NCI-H1092 treated with DMSO at 0.1 percent for 48 hours (cell line): ENCODE measurements at places on chromosomes 5 and 9.
A peak's percentile ranks its signal among the peaks of the same experiment; 100 is the strongest.

GRCh38 chr5:159471904-159472303 lies 141.6 kb upstream of the IL12B start:
- no peak for DNase-seq

DNA sequence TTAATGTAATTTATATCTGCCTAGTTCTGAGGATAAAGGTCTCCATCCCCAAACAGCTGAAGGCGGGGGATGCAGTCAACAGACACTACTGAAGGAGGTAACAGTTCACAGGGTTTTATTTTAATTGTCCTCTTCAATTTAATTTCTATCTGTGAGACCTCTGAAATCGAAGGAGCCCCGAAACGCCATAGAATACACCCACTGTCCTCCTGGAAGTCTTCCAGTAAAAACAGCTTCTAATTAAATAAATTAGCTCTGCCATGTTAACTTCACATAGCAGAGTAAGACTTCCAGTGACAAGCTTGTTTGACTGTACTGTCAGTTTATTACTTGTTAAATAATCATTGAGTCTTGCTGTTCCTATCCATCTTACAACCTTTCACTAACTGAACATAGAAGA lies 193.5 kb downstream of the SEC61B start:
- DNase-seq = no peak

GRCh38 chr5:119270960-119271757 lies 84.7 kb upstream of the TNFAIP8 start:
- no peak for DNase-seq

GRCh38 chr9:125262294-125262991 lies 817 bp downstream of the GAPVD1 start:
- peak; percentile 38 for DNase-seq

- no peak for DNase-seq
Measured at GRCh38 chr9:123823194-123823947, 106.6 kb downstream of the DENND1A start.

- DNase-seq = no peak
Measured at GRCh38 chr5:37247036-37247435, 2.1 kb downstream of the CPLANE1 start.

DNA sequence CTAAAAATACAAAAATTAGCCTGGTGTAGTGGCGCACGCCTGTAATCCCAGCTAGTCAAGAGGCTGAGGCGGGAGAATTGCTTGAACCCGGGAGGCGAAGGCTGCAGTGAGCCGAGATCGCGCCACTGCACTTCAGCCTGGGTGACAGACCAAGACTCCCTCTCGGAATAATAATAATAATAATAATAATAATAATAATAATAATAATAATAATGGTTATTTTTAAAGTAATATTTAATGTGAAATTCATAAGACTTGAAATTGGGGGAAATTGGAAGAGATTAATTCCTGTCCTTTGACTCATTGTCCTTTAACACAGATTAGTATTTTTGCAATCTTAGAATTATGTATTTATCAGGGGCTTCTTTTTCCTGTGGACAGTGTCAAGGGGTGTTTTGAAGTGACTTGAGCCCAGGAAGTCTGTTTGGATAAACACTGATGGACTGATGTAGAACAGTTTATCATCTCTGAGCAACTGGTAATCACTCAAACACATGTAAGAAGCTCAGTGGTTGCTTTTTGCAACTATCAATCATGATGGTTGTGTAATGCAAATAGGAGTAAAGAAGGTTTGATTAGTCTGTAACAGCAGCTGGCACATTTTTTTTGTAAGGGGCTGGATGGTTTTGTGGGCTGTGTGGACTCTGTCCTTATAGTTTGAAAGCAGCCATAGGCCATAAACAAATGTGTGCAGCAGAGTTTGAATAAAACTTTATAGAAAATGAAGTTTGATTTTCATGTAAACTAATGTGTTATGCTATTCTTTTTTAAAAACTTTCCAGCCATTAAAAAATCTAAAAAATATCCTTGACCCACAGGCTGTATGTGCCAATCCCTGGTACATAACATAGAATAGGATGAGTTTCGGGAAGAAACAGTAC lies 93.5 kb downstream of the F2RL2 start:
- DNase-seq = no peak

DNA sequence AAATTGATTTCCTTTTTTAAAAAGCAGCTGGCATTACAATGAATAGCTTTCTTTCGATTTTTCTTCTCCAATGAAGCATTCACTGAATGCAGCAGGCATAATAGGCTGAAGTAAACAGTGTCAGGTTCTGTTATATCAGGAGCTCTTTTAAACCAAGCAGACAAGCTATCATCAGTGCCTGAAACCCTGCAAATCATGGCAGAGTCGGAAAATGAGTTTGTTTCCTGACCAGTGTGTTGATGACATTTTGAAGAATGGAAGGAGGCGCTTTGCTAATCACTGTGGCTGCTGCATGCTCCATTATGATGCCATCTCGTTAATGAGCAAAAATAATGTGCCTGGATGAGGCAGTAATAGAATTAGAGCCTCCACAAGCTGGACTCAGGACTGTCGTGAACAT lies 284.5 kb downstream of the ZNF608 start:
- peak; percentile 89 for DNase-seq

DNA sequence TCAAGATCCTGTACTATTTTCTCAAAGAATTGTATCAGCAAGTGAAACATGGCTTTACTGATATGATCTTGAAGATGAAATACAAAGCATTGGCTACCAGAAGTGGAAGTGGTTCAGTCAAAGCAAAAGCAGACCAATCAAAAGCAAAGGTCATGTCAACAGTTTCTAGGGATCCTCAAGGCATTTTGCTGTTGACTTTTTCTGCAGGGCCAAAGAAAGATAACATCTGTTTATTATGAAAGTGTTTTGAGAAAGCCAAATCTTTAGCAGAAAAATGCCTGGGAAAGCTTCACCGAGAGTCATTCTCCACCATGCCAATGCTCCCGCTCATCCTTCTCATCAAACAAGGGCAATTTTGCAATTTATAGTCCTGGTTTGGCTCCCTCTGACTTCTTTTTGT lies 90.3 kb upstream of the ACO1 start:
- no peak for DNase-seq

GRCh38 chr9:126752376-126752775 lies 52.5 kb upstream of the ZBTB43 start:
- no peak for DNase-seq

- no peak for DNase-seq
Measured at GRCh38 chr5:151148583-151148982, 9.0 kb downstream of the ANXA6 start.

DNA sequence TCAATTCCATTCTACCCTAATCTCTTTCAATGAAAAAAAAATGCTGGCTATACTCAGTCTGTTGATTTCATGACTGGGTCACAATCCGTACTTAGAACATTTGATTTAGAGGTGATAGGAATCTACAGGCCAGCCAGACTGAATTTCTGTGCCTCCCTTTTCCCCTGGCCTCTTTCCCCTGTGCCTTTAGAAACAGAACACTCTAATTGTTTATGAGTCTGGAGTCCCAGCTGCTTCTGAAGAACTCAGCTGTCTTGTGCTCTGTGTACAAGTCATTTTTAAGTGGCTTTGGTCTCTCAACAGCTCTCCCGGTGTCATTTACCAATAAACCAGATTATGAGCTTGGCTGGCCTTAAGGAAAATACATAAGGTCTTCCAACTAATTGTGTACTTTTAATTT lies 94.1 kb upstream of the ITGA2 start:
- no peak for DNase-seq
